Activated gamma-delta T cell treated with Interleukin-2 at 50 U/mL for 16 hours (primary cell): ENCODE measurements at places on chromosomes 5 and 9.

- DNase-seq: no peak
Measured at GRCh38 chr9:127983847-127984289, 3.1 kb upstream of the EEIG1 start.

GRCh38 chr9:112747094-112747493, 3.5 kb upstream of the SNX30 start:
- no peak for DNase-seq

DNA sequence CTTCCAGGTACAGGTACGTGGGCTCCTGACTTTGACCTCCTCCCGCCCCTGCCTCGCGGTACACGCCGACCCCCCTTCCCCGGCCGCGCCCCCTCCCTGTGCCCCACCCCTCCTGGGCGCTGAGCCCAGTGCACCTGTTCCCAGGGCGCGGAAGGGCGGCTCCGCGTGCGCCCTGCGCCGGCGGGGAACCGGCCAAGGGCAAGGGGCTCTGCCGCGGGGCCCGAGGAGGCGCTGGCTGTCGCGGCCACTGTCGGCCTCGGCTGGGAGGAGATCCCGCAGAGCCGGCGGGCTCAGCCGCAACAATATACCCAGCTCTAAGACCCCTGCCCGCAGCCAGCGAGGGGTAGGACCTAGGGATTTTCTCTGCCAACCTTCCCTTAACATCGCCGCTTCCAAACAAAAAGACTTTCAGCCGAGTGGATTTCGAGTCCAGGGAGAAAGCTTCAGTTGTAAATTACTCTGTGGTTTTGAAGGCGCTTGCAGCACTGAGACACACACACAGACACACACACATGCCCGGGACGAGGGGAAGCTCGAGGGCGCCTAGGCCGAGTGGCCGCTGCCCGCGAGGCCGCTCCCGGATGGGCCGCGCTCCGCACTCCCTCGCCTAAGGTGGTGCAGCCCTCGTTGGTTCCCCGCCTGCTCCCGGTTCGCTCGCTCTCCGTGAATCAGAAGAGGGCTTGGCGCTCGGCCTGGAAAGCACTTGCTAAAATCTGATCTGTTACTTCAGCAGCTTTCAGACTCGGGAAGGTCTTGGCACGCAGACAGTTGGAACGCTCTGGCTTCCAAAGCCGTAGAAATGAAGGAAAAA, 1.2 kb downstream of the FGF18 start:
- no peak for DNase-seq

- DNase-seq: no peak
Measured at GRCh38 chr5:159058716-159059636, 40.7 kb downstream of the EBF1 start.
